ENCODE measurements at places on chromosomes 2 and 18.
A peak's percentile ranks its signal among the peaks of the same experiment; 100 is the strongest.

DNA sequence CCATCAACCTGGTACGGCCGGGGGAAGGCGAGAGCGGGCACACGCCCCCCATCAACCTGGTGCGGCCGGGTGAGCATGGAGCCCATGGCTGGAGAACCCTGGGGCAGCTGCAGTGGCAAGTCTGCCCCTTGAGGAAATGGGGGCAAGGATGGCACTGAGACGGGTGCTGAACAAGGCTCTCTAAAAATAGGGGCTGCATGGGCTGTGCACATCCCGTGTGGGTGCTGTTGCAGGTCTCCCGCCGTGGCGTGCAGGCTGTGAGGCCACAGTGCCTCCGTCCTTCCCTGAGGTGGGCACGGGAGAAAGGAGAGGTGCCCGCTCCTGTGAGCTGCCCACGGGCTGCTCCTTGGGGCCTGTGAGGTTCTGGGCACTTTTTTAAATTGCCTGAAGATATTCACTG is 99.2 kb downstream of the NFATC1 start:
- DNase-seq: no peak

GRCh38 chr18:54671291-54671881 is 80.3 kb downstream of the DYNAP start:
- peak; percentile 44 for DNase-seq

DNA sequence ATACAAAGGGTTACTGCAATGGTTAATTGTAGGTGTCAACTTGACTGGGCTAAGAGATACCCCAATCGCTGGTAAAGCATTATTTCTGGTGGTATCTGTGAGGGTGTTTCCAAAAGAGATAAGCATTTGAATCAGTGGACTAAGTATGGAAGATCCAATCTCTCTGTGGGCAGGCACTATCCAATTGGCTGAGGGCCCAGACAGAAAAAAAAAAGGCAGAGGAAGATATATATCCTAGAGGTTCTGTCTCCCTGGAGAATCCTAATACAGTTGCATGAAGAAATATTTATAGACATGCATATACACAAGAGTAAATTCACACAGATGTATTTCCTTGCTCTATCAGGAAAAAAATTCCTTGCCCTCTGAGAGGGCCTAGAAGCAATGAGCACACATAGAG is 43.9 kb downstream of the TBC1D8 start:
- DNase-seq: peak; percentile 13

DNA sequence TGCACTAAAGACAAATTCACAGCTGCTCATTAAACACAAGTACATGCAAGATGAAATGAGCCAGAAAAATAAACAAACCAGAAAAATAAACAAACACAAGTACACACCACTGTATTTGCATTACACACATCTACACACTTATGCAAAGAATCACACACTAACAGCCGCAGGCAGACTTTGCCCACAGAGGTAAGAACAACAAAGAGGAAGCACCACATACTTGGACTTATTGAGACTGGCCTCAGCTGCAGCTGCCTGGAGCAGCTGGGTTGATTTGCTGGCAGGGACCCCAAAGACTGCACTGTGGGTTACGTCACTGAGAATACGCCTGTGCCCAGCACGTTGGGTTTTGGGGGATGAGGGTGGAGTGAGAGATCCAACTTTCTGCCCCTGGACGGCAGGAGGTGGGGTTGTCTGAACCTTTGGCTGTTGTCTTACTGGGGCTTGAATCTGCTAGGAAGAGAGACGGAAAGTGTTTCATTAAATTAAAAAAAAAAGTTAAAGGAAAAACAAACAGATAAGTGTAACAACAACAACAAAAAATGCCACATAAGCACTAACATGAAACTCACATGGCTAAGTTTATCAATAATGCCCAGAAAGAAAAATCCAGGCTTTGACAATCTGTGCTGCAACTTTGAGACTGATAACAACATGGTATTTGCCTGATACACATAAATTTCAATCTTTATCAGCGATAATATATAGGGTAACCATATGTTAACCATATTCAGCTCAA is 71.9 kb upstream of the NFU1 start:
- DNase-seq: peak; percentile 3

- no peak for DNase-seq
Measured at GRCh38 chr2:200279857-200280256, 26.6 kb upstream of the SPATS2L start.

All from fibroblast of upper back skin (primary cell).